Activated T-helper 9 cell treated with anti-CD3 and anti-CD28 coated beads, Interleukin-2, amount 50 U/mL, for 16 hours (primary cell): ENCODE measurements at places on chromosomes 3 and 15.

GRCh38 chr3:153138276-153139210, 23.5 kb upstream of the RAP2B start:
- peak; percentile 43 for DNase-seq

GRCh38 chr3:8539419-8539818, 37.8 kb downstream of the LMCD1 start:
- DNase-seq: no peak

GRCh38 chr15:40953713-40954074, 423 bp downstream of the CHAC1 start:
- no peak for DNase-seq

- DNase-seq: no peak
These were observed 30.4 kb upstream of the CLK3 start for GRCh38 chr15:74585191-74585590.

DNA sequence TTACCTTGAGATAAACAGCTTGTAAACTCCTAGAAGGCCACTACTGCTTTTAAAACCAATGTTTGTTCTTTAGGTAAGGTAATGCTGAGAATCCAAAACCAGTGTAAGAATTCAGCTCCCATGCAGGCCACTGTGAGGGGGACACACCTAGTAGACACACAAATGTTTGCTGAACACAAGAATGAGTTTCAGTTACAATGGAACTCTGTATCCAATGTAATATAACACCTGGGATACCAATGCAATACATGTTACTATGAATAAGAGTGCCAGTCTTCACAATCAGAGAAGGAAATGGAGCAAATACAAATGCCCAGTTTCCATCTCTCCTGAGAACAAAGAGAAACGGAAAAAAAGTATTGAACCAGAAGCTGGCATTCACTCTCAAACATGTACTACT, 65.9 kb downstream of the IGF2BP2 start:
- DNase-seq: no peak
